ENCODE measurements at places on chromosomes 5 and 9.

GRCh38 chr5:147708708-147709107 is 73.8 kb downstream of the JAKMIP2 start:
- DNase-seq = no peak

- DNase-seq = no peak
These were observed 308.1 kb downstream of the LRRC70 start for GRCh38 chr5:62886603-62887315.

DNA sequence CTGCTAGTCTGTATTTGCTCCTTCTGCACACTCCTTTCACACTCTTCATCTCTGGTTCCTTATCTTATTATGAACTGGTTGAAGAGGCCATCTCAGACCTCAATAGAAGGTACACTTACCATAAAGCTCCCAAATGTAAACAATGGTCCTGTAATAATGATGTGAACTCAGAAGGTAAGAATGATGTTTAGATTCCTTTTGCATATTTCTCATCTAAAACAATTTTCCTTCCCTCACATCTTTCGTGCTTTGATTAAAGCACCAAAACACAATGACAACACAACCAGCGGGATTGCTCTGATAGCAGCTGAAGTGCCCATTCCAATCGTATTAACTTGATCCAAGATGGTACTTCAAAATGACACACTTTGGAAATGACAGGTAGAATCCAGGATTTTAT is 34.3 kb downstream of the NFIB start:
- no peak for DNase-seq

- DNase-seq = no peak
These were observed 90.5 kb downstream of the NRG2 start for GRCh38 chr5:139952574-139952973.

- DNase-seq = peak; percentile 7
These were observed 382.9 kb downstream of the TMEM161B start for GRCh38 chr5:87885758-87886157.

DNA sequence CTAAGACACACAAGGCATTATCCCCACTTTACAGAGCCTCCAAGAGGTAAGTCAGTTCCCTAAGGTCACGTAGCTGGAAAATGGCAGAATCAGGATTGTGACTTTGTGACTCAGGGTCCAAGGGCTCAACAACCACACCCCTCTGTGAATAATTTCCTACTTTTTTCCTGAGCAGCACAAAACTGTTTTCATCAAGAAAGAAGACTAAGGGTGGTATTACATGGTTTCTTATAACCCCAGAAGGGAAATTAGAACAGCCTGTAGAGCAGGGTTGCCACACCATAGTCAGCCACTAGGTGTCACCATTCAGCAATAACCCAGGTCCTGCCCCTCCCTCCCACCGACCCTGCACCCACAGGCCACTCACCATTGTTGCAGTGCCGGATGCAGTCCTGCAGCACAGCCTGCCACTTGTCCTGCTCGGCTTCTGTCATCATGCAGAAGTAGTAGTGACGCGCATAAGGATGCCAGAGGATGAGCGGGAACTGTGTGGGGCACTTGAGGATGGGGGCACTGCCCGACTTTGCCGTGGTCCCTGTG is 72.1 kb downstream of the LRSAM1 start:
- peak; percentile 43 for DNase-seq

DNA sequence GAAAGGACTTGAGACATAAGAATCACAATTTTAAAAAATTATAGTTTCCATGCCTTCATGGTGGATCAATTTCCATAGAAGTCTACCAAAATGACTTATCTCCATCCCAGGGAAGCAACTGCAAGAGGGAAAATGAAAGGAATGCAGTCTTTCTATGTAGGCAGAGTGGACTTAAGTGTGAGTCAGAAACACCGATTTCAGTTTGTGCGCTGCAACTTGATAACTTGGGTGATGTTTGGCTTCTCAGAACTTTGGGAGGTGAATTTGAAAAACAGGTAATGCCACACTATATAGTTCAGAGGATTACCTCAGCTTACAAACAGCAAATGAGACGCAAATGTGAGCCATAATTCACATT is 708 bp upstream of the CSNK1G3 start:
- no peak for DNase-seq

GRCh38 chr5:113124265-113124664 is 147.7 kb downstream of the DCP2 start:
- no peak for DNase-seq

GRCh38 chr5:149616727-149617285 is 35.5 kb downstream of the ARHGEF37 start:
- no peak for DNase-seq

DNA sequence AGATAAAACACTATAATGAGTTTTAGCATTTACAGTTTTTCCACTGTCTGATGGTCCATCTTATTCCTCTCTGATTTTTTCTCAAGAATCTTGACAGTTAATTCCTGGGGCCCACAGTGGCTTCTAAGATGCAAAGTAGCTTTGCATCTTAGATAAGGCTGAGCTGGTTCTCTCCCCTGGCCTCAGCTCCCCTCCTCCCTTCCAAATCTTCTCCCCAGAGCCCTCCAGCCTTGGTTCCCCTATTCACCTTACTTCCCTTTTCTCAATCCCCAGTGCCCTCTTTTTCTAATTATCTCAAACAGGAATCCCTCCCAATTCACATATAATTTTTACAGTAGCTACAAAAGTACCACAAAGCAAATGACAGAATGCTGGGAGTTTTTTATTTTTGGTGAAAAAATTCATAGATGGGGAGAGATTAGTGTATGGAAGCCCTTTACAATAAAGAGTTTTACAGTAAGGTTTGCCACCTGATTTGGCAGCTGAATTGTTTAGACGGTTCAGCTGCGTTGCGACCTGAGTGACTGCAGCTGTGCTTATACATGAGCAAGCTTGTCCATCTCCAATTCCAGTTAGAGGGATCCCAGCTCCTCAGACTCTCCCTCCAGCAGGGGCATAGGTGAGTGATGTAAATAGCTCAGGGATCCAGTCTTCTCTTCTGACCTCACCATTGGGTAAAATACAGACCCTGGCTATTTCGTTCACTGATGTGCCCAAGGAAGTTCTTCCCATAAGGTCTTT is 51.4 kb upstream of the CKMT2 start:
- no peak for DNase-seq

- no peak for DNase-seq
These were observed 18.9 kb upstream of the FAM174A start for GRCh38 chr5:100516285-100516684.

- DNase-seq = no peak
These were observed 39.5 kb upstream of the TNFSF15 start for GRCh38 chr9:114845373-114845772.

DNA sequence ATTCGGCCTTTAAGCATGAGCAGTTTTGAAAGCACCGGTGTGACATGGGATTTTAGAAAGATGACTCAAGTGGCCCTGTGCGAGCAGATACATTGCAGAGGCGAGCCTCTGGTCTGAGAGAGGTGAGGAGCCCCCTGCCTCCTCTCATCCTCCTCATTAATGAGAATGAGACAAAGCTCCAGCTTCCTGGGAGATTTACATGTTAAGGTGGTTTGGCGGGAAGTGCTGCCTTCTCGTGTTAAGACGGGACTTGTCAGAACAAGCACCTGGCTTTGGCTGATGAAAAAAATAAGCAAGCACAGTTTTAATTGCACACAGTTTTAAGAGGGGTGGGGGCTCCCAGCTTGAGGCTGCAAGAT is 68.1 kb downstream of the ACTL7B start:
- DNase-seq = no peak

GRCh38 chr5:142783601-142784341 is 13.6 kb downstream of the ARHGAP26 start:
- no peak for DNase-seq

DNA sequence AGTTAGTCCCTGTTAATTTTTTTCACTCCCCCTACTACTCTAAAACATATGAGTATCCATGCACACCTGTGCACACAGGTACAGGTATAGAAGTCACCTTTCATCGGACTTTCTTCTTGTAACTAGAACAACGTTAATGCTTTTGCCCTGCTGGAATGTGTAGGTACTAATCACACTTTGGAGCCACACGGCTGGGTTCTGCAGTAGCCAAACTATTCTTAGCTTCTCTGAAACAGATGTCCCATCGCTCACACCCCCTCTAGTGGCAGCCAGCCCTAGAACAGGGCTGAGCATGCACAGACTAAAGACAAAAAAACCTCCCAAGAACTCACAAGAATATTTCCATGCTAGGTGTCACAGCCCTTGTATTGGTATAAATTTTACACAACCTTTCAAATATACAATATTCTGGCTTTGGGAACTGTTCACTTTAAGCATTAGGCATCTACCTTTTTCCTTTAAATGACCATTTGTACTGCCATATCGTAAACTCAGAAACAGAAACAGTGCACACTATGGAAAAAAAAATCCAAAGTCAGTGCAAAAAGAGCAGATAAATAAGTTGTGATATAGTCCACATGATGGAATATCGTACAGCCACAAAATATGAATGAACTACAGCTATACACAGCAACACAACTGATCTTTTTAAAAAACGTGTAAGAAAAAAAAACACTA is 64.0 kb downstream of the RETREG1 start:
- peak; percentile 62 for DNase-seq

GRCh38 chr5:176407456-176408251 is 8.7 kb downstream of the CLTB start:
- DNase-seq = no peak

DNA sequence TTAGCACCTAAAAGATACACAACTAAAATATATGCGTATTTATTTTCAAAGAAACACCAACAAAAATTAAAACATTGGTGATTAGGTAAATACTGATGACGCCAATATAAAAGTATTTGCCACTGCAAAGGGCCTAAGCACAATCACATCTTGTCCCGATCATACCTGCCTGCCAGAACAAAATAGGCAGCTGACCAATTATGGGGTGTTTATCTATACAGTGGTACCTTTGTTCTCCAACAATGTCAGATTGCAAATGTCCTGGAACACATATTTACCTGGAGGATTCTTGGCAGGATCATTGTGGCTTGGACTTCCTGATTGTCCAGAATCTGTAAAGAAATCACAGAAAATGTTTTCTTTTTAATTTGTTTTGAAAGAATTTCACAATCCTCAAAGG is 134.5 kb downstream of the NFIB start:
- DNase-seq = no peak

- DNase-seq = no peak
These were observed 176.6 kb upstream of the FREM1 start for GRCh38 chr9:15086778-15087324.

DNA sequence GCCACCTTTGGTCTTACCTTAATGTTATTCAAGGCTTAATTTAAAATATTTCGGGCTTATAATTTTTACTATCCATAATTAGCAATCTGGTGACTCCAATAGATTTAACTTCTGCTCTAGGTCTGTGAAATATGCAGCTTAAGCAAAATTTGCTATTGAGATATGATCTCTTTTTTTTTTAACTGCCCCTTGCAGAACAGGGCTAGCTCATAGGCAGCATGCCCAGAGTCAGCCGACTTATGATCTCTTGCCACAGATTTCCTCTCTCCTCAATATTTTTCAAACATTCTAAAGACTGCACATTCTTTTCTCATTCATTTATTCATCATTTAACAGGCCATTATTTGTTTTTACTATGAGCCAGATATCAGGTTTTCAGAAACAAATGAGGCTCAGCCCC is 4.5 kb downstream of the TTC23L start:
- no peak for DNase-seq

- no peak for DNase-seq
These were observed 98.7 kb downstream of the SLC24A2 start for GRCh38 chr9:19690128-19690527.

DNA sequence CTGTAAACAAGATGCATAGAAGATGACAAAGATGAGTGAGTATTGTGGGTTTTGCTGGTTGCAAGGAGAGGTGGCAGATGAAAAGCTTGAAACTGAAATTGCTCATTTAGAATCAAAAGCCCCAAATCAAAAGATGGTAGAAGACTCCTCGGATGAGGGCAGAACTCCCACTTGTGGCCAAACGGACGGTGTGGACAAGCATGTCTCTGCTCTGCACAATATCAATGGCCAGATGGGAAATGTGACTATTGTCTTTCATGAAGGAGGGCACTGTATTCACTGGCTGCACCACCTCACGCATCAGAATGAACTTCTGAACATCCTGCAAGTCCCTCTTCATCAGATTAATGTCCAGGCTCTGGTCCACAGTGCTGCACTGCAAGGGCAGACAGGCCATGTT is 541.7 kb downstream of the MTRR start:
- no peak for DNase-seq

DNA sequence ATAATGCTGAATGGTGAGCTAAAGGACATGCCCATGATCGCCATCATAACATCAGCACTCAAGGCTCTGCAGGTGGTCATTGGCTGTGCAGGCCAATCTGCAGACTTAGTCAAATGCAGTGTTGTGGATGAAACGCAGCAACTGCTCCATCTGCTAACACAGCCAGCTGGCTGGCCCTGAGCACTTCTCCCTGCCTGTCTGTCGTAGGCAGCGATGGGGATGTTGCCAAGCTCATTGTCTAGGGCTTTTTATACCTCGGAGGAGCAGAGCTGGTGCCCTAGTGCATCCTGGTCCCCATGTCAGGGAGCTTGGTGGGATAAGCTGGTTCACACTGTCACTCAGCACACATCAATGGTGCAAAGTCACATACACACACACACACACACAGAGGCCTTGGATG is 189.4 kb downstream of the TENT4A start:
- DNase-seq = no peak

DNA sequence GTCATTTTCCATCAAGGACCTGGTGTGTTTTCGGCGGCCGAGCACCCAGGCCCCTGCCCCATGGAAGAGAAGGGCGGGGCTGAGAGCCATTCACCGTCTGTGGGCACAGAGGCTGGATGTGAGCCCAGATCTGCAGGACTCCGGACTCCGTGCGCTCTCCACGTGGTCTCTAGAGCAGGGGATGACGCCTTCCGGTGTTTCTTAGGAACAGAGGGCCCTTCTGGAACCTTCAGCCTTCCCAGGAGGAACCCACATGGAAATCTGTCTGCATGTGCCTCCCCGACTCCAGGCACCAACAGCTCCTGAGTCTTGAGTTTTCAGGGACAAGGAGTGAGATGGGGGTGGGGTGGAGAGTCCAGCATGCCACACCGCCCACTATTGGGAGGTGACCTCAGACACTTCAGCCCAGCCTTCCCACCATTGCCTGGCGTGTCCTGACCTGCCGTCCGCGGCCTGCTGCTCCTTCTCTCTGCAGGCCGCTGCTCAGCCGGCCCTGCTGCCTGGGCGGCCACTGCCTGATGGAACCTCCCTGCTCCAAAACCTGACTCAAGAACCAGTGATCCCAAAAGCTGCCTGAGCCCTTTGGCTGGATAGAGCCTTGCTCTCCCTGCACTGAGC is 2.4 kb upstream of the RXRA start:
- DNase-seq = no peak

DNA sequence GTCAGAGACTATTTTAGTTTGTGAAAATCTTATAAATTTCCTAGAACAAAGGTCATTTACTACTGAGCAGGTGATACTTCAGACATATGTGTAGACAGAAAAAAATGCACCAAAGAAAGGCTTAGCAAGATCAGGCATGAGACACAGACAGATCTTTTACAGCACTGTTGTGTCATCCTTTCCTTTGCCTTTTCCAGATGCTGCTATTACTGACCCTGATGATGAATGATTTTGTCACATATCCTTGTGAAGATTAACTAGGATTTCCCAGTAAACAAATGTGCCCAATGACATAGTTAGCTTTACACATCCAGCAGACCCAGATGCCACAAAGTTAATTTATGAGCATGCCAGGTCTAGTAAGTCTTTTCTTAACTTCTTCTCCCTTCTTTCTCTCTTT is 68.2 kb downstream of the DMRTA1 start:
- no peak for DNase-seq
